Smooth muscle cell of the coronary artery (primary cell): ENCODE measurements at places on chromosomes 13 and 19. TPM values are rescaled to one million over a fixed set of nuclear protein-coding genes. Genes with fewer than 3 reads are reported as not detected.

The MYO1F gene
- total RNA-seq = 0.12 and 0.23 TPM in 2 replicates

The CD33 gene
- total RNA-seq = not detected in 2 replicates

The SLAIN1 gene
- 0.30 TPM in 1 of 2 replicates, not detected in the other for total RNA-seq

The KPTN gene
- 3.2 and 4.0 TPM in 2 replicates for total RNA-seq

The KIR2DL4 gene
- not detected in 2 replicates for total RNA-seq

The EDDM13 gene
- total RNA-seq = not detected in 2 replicates

The FUT1 gene
- total RNA-seq = under 0.01 and 0.68 TPM in 2 replicates

The ZNF441 gene
- total RNA-seq = 7.3 and 12.0 TPM in 2 replicates

The SPRED3 gene
- 1.4 and 3.6 TPM in 2 replicates for total RNA-seq

The UPF1 gene
- 59.2 and 62.8 TPM in 2 replicates for total RNA-seq

The PTPRH gene
- 2.5 and 3.9 TPM in 2 replicates for total RNA-seq

The OR1M1 gene
- not detected in 2 replicates for total RNA-seq

The KIR3DL1 gene
- total RNA-seq = not detected in 2 replicates

The PET100 gene
- 35.3 and 48.3 TPM in 2 replicates for total RNA-seq

The FAM98C gene
- 5.6 and 7.5 TPM in 2 replicates for total RNA-seq

The ZNF526 gene
- total RNA-seq = 10.1 and 12.5 TPM in 2 replicates

The ADGRL1 gene
- total RNA-seq = 4.4 and 8.5 TPM in 2 replicates

The GJB6 gene
- total RNA-seq = not detected in 2 replicates

The ZNF266 gene
- 8.2 and 8.7 TPM in 2 replicates for total RNA-seq

The CGB5 gene
- total RNA-seq = not detected in 2 replicates

The PRODH2 gene
- total RNA-seq = not detected in 2 replicates

The IGFLR1 gene
- 0.60 and 2.1 TPM in 2 replicates for total RNA-seq

The ZNF253 gene
- total RNA-seq = 1.1 and 2.7 TPM in 2 replicates

The EML2 gene
- total RNA-seq = 33.4 and 64.9 TPM in 2 replicates

The SLC10A2 gene
- total RNA-seq = not detected in 2 replicates

The TLE6 gene
- 0.12 and 2.1 TPM in 2 replicates for total RNA-seq

The KLK2 gene
- not detected in 2 replicates for total RNA-seq

The SCGB2B2 gene
- under 0.01 TPM in 1 of 2 replicates, not detected in the other for total RNA-seq

The FFAR2 gene
- total RNA-seq = not detected in 2 replicates

The ZNF283 gene
- total RNA-seq = 5.5 and 11.3 TPM in 2 replicates

The ZNF730 gene
- total RNA-seq = 1.1 TPM in 1 of 2 replicates, not detected in the other

The AKT2 gene
- total RNA-seq = 58.4 and 64.4 TPM in 2 replicates

The C13orf42 gene
- not detected in 2 replicates for total RNA-seq

The NKG7 gene
- total RNA-seq = not detected in 2 replicates

The LHB gene
- total RNA-seq = 0.15 TPM in 1 of 2 replicates, not detected in the other

The URAD gene
- not detected in 2 replicates for total RNA-seq

The POSTN gene
- total RNA-seq = 24.5 and 1,786 TPM in 2 replicates

The NLRP5 gene
- not detected in 2 replicates for total RNA-seq

The NMRK2 gene
- total RNA-seq = not detected in 2 replicates

The APOC4 gene
- not detected in 2 replicates for total RNA-seq

The FGF22 gene
- not detected in 2 replicates for total RNA-seq

The LILRB5 gene
- not detected in 2 replicates for total RNA-seq

The PNMA8A gene
- total RNA-seq = 0.94 and 6.5 TPM in 2 replicates

The ARRDC2 gene
- 4.2 and 5.9 TPM in 2 replicates for total RNA-seq

The SBSN gene
- total RNA-seq = 0.23 and 235 TPM in 2 replicates

The NXNL1 gene
- not detected in 2 replicates for total RNA-seq

The CCDC124 gene
- 42.5 and 59.5 TPM in 2 replicates for total RNA-seq

The FBXO17 gene
- 13.2 and 17.9 TPM in 2 replicates for total RNA-seq

The SMAD9 gene
- total RNA-seq = 0.47 and 6.5 TPM in 2 replicates

The PLIN5 gene
- total RNA-seq = not detected in 2 replicates

The CD37 gene
- total RNA-seq = not detected in 2 replicates

The ZFP30 gene
- total RNA-seq = 7.1 and 13.5 TPM in 2 replicates

The CEACAM1 gene
- not detected in 2 replicates for total RNA-seq

The LYPD3 gene
- total RNA-seq = 0.08 TPM in 1 of 2 replicates, not detected in the other

The LGALS14 gene
- 0.08 TPM in 1 of 2 replicates, not detected in the other for total RNA-seq
